Mesenteric fat pad (tissue), 1 donor: ENCODE measurements at places on chromosomes 2 and 18. TPM values are rescaled to one million over a fixed set of nuclear protein-coding genes. Genes with fewer than 3 reads are reported as not detected.

Gene ARHGAP28
- total RNA-seq: 9.1 TPM

Gene CNDP1
- total RNA-seq: not detected

Gene GKN2
- total RNA-seq: not detected

Gene CNRIP1
- total RNA-seq: 31.6 TPM

Gene TFPI
- 66.8 TPM for total RNA-seq

Gene SLC23A3
- 0.93 TPM for total RNA-seq

DNA sequence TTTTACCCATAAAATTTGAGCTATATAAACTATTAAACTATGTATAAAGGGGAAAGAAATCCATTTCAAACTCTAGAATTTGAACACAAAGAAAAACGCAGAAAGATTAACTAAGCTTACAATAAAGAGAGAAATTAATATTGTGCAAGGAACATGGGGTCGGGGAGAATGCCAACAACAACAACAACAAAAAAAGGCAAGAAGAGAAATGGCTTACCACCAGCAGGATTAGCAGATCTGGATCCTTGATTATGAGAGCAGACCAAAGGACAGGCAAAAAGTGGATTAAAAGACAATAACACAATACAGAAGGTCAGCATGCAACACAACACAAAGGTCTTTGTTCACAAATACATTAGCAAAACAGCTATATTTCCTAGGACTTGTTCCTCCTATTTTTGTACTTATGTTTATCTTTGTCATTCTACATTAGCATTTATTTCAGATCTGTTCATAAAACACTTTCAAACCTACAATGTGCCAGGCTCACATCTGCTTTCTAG, 103.4 kb upstream of the RNU4ATAC start:
- DNase-seq: no peak

GRCh38 chr2:120244656-120245519, 7.8 kb upstream of the RALB start:
- DNase-seq: no peak

DNA sequence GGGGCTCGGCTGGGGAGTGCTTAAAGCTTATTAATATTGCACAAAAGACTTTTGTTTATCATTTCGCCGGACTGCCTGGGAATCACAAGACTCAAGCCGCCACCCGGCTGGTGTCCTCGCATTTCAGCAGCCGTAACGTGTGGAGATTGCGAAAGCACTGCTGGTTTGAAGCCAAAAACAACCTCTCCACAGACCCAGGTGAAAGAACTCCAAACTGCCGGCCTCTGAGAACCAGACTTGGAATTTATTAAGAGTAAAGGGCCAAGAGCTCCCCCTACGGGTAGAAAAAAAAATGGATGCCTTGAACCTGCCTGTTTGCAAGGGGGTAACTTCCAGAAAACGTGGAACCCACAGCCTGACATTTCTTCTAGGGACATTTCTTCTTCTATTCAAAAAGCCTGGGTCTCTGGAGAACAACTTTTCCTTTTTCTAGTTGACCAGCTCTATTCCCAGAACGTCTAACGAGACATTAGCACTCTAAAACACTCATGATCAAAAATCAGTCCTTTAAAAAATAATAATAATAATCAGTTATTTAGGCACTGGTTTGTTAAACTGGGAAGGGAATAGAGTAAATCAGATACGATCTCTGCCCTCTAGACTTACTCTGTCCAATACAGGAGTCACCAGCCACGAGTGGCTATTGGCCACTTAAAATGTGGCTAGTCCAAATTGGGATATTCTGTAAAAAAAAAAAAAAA, 216.3 kb downstream of the C1D start:
- no peak for DNase-seq

DNA sequence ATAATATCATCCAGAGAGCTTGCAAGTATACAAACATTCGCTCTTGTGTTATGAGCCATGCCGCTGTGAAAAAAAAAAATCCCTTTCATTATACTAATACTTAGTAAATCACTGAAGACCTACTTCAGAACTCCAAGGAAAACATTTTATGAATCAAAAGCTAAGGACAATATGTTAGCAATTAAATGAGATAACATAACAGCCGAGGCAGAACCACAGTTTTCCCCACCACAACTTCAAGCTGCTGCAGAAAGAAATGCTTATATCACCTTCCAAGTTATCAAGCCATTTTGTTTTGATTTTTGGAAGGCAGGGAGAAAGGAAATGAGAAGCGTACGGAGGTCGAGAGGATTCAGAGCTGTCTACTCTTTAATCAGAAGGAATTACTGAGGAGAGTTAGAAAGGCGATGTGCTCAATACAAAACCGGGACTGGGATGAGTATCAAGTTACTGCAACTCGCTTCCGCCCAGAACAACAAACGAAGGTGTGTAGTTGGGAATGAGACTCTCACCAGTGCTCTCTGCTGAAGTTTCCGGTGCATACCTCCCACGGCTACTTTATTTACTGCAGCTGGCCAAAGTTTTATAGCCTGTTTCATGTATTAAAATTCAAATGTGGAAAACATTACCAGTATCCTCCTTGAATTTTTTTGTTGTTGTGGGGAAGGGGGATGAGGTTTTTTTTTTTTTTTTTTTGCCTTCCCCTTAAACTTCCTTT, 292.2 kb upstream of the CCDC68 start:
- DNase-seq: no peak

GRCh38 chr18:9946831-9947230, 33.0 kb downstream of the VAPA start:
- DNase-seq: no peak

DNA sequence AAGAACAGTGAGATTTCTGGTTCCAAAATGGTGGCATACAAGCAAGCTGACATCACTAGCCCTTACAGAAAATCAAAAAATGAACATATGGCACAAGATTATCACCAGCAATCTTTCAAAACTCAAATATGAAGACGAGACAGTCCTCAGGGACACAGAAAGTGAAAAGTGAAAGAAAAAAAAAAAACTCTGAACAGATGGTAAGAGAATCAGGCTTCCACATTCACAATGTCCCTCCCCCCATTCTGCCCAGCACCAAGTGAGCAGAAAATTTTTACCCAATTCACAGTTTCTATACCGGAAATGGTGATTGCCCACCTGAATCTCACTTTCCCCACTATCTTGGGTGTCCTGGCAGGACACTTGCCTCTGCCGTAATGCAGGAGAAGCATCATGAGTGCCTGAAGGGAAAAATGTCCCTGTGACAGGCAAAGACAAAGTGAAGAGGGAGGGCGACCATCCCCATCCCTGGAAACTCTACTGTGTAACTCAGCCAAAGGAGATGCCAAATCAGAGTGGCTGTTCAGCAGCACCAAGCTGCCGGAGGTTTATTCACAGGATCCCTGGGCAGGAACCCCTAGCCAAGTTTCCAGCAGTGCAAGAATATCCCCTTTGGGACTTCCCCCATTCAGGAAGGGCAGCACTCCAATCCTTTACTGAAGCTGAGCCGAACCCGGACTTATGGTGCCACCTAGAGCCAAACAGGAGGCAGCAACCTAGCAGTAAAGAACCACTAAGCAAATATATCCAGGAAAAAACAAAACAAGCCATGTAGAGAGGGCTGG, 312.2 kb downstream of the LRATD1 start:
- DNase-seq: no peak

- DNase-seq: no peak
Measured at GRCh38 chr2:74228772-74229171, 30.4 kb downstream of the MTHFD2 start.

DNA sequence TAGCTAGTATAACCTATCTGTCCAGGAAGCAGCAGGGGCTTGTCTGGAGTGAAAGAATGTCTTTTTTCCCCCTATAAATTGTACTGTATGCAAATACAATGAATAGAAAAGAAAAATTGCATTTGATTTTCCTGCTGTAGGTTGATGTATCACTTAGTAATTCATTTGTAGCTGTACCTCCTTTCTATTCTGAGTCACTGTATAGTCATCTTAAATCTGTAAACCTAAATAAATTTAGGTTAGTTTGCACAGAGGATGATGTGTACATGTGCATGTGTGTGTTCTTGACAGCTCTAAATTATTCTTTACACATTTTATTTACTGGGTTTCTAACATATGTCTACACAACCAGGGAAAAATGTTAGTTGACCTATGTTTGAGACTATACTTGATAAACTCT, 478.7 kb upstream of the CNTNAP5 start:
- no peak for DNase-seq
